GOT3 (cell line): ENCODE measurements at places on chromosomes 2 and 18.

- DNase-seq, result no peak
Measured at GRCh38 chr2:32289165-32289999, 11.7 kb downstream of the YIPF4 start.

- DNase-seq, result no peak
Measured at GRCh38 chr2:42105330-42106256, 57.8 kb downstream of the PKDCC start.

GRCh38 chr2:183541766-183542165 is 417.5 kb downstream of the NUP35 start:
- no peak for DNase-seq

GRCh38 chr2:198116756-198117155 is 312.4 kb downstream of the PLCL1 start:
- DNase-seq, result no peak

GRCh38 chr2:234565201-234565600 is 68.3 kb upstream of the ARL4C start:
- DNase-seq, result no peak
